ENCODE measurements at places on chromosomes 4 and X. TPM values are rescaled to one million over a fixed set of nuclear protein-coding genes. Genes with fewer than 3 reads are reported as not detected.

DNA sequence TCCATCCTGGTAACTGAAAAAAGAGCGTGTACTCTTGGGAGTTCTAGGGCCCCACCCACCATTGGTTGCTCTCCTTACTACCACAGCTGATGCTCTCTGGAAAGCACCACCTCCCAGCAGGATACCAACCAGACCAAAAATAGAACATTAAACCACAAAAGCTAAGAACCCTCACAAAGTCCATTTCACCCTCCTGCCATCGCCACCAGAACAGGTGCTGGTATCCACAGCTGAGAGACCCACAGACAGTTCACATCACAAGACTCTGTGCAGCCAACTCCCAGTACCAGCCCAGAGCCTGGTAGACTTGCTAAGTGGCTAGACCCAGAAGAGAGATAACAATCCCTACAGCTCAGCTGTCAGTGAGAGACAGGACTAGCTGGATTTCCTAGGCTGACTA is 240.6 kb downstream of the PABPC4L start:
- DNase-seq, result no peak

The PLAC1 gene
- 5.4 TPM for polyA plus RNA-seq

The GASK1B gene
- 43.1 TPM for polyA plus RNA-seq

GRCh38 chr4:122360754-122361153 is 18.1 kb upstream of the ADAD1 start:
- no peak for DNase-seq

- DNase-seq, result no peak
Observed at GRCh38 chrX:10900585-10901289, 210.4 kb upstream of the HCCS start.

The TLR1 gene
- polyA plus RNA-seq, result 4.5 TPM

DNA sequence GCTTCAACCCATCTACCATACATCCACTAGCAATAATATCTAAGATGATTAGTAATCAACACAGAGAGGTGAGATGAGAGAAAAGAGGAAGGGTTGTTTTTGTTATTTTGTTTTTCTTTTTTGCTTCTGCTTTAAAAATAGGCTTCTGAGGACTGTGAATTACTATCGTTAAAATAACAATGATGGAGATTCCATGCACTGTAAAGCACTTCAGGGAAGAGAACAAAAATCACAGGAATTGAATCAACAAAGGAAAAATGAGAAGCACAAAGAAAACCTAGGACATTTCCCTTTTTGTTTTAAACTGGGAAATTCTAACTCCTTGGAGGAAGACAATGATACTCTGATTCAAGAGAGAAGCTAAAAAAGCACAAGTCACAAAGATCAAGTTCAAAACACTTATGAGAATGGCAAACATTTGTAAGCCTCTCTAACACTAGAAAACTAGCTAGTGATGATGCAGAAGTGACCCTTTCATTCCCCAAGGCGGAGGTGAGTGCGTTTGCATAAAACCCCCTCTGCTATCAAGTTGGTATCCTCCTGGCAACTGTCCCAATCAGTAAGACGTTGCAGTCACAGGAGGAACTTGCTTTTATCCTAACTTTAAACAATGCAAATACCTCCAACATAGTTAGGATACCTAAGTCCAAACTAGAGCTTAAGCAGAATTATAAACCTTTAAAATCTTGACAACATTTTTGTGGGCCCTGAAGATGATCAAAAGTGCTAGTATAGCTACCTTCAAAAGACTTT is 308.5 kb downstream of the CAMK2D start:
- no peak for DNase-seq

DNA sequence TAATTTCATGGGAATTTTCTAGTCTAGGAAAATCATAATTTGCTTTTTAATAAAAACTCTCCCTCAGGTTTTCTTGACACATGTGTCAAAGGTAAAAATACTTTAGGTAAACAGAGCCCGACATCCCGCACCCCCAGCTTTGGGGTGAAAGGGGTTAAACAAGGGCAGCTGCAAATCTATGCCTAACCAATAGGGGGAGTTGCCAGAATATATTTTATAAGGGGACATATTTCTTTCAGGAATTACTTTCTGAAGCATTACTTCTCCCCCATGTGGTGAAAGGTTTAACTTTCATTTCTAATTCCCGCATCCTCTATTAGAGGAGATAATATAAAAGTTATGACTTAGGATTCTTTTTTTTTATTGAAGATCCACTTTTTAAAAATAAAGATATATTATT is 53.9 kb upstream of the HEPH start:
- no peak for DNase-seq

The FAM53A gene
- polyA plus RNA-seq, result 3.0 TPM
